ENCODE measurements at places on chromosomes 12 and 14.
A peak's percentile ranks its signal among the peaks of the same experiment; 100 is the strongest.

- DNase-seq, result no peak
Observed at GRCh38 chr12:32274665-32275064, 124.7 kb upstream of the FGD4 start.

DNA sequence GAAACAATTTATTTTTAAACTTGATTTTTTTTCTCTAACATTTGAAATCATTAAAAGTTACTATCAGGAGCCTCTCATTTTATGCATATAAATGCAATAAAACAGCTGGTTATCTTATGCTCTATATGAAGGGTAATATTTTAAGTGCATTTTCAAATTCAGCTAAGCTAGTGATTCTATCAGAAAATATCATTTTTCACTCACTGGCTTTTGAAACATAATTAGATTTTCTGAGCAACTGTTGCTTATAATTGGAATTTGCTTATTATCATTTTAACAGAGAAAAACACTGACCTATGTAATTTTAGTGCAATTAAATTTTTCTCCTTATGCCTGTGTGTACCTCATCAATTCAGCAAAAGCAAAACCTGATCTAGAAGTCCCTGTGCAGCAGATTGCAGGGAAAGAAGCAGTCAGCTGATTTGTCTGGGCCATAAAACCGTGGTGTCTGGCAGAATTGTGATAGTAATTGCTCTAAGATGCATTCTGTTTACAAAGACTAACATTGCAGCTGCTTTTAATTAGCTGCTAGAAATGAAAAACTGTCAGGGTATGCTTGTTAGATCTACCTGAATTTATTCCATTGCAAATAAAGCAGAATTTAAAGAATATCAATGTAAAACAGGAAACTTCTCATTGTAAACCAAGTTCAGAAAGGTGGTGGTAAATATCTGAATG lies 75.0 kb downstream of the BICD1 start:
- no peak for DNase-seq

GRCh38 chr12:56591126-56591525 lies 39.0 kb downstream of the BAZ2A start:
- DNase-seq, result no peak

GRCh38 chr14:24436355-24437019 lies 6.1 kb downstream of the SDR39U1 start:
- DNase-seq, result no peak

DNA sequence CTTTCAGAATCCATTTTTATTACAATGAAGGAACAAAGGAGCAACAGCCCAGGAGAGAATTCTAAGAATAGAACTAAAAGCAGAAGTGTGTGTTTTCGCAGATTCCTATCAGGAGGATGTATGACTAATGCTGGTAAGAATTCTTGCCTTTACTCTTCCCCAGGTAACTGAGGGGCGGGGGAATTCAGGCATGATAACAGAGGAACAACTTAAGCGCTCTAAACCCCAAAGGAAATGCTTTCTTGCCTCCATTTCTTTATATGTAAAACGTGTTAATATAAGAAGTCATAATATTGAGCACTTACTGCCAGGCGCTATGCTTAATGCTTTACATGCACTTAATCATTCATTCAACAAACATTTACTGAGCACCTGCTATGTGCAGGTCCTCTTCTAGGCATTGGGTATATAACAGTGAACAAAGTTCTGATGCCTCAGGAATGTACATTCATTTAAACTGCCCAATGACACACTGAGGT lies 4.5 kb downstream of the HCAR1 start:
- no peak for DNase-seq

DNA sequence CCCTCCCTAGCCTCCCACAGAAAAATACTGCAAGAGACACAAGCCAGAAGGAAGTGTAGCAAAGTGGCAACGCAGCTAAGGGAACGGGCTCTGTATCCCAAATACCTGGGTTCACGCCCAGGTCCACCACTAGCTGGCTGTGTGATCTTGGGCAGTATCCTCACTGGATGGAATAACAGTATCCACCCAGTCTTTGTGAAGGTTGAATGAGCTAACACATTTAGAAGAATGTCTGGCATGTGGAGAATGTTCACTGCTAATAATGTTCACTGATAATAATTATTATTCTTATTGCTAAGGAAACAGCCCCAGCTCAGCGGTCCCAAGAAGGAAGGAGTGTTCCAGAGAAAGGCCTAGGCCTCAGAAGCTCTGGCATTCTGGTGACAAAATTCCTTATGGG lies 70.9 kb downstream of the VWF start:
- DNase-seq, result no peak

DNA sequence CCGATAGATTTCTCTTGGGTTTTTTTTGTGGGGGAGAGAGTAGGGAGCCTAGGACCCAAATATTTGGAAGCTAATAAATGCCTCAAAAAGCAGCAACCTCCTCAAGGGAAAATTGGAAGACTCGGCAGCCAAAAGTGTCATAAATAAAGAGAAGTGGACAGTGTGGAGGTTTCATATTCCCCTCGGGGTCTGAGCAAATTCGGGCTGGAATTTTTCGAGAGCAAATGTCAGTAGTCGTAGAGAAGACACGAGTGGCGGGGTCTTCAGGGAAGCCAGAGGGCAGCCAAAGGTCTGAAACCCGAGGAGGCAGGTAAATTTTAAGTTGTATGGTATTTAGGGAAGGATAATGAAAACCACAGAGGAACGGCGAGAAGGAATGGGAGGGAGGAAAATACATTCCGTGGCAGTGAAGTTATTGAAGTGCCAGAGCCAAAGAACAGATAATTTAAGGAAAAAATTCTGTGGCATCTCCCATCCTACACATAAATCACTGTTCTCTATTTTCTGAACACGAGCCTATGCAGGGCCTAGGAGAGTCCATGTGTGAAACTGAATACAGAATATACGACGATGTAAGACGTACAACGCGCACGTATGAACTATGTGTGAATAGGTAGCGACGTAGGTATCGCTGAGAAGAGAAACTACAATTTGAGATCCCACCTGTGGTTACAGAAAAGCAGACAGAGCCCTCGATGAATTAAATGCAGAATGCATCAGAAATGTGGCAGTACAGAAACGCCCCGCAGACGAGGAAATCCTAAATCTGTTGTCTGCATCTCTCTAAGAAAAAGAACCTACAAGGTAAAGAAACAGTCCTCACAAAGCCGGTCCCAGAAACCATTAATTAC lies 12.9 kb downstream of the BCL11B start:
- DNase-seq, result no peak

DNA sequence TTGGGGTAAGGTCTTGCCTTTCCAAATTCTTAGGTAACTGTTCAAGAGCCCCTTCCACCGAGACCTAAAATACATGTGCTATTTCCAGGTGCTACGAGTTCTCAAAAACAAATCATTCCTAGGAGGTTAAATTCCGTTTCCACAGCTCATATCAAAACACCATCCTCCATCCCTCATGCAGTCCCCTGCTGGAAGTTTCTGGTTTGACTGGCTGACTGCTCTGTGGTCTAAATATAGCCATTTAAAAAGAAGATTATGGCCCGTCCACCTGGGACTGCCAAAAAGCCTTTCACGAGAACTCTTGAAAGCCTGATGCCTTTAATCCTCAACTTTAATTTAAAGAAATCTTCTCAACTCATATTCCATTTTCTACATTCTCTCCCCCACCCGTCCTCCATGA lies 201.5 kb upstream of the MYL2 start:
- DNase-seq, result no peak

DNA sequence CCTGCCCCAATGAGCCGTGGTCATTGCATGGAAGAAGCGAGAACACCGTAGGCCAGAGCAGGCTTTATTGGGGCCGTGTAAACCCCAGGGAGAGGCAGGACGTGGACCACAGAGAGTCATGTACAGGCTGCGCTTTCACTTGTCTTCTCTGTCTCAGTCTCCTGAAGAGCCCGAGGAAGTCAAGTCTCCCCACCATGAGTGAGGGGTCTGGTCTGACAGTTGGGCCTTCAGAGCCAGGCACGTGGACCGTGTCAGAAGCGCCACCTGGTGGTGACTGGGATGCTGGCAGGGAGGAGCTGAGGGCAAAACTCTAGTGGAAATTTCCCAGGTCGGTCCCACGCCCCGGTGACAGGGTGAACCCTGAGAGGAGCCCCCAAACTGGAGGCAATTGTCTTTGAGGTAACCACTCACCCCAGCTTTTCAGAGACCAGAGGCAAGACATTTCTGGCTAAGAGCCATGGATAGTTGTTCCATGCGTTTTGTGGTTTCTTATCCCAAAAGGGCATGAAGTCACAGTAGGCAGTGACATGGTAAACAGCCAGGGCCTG lies 17.4 kb downstream of the RPS6KL1 start:
- peak; percentile 80 for DNase-seq

- DNase-seq, result no peak
Observed at GRCh38 chr12:1343422-1343821, 251.0 kb downstream of the FBXL14 start.

DNA sequence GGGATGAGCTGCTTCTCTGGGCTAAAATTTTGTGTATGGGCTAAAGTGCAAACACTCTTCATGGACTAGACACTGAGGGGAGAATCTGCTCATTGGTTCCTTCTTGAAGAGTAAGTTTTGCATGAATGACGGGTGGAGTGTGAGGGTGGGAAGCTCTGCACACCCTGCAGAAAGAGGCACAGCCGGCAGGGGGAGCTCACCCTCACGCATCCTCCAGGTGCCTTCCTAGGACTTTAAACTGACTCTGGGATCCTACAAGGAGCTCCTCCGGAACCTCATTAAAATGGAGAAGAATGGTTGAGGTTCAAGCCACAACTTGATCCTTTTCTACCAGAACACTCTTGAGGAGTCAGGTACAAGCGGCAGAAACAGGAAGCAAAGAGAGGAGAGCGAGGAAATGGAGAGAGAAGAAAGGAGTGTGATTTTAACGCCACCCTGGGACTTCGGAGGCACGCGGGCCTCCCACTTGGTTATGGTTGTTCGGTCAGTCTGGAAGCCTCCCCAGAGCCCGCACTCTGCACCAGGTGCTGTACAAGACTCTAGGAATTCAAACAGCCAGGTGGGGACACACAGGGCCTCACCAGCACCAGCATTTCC lies 87.5 kb downstream of the SETD3 start:
- no peak for DNase-seq

DNA sequence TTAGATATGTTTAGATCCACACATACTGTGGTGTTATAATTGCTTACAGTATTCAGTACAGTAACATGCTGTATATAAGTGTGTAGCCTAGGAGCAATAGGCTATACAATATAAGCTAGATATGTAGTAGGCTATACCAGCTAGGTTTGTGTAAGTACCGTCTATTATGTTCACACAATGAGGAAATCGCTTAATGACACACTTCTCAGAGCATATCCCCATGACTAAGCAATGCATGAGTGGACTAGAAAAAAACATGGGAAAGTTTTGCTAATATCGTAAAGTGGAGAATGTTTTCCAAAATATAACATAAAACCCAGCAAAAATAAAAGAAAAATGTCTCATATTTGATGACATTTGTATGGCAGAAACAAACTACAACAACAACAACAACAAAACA lies 27.3 kb downstream of the AKAP3 start:
- DNase-seq, result no peak

GRCh38 chr12:96982671-96983070 lies 75.6 kb downstream of the NEDD1 start:
- no peak for DNase-seq

- DNase-seq, result no peak
Observed at GRCh38 chr14:49905989-49906388, 13.1 kb downstream of the ARF6 start.
